Spleen (tissue), 13 donors: ENCODE measurements at places on chromosomes 7 and 10. TPM values are rescaled to one million over a fixed set of nuclear protein-coding genes. Genes with fewer than 3 reads are reported as not detected.

- no peaks in the 10 kb centered on the region for H3K27me3 ChIP-seq
- no peak overlapping the region for H3K4me3 ChIP-seq
- no peaks in the 10 kb centered on the region for H3K36me3 ChIP-seq
- DNase-seq = no peak
- no peaks in the 10 kb centered on the region for H3K4me1 ChIP-seq
These were observed 1042.1 kb downstream of the TYW1 start for GRCh38 chr7:68038621-68039314.

The LIPN gene
- total RNA-seq = 3.6 TPM

- peaks cover 11% of the 10 kb centered on the region for H3K27me3 ChIP-seq
- H3K4me3 ChIP-seq = no peak overlapping the region
- DNase-seq = no peak
- no peak overlapping the region for H3K27ac ChIP-seq
- H3K4me1 ChIP-seq = peaks cover 14% of the 10 kb centered on the region
These were observed 47.7 kb upstream of the MKRN1 start for GRCh38 chr7:140526787-140527664.

- H3K4me1 ChIP-seq = peaks cover 20% of the 10 kb centered on the region
- no peaks in the 10 kb centered on the region for H3K27me3 ChIP-seq
- no peak overlapping the region for H3K4me3 ChIP-seq
These were observed 127.3 kb downstream of the LHPP start for GRCh38 chr10:124588736-124589490.

The EPO gene
- not detected for total RNA-seq

- no peaks in the 10 kb centered on the region for H3K36me3 ChIP-seq
- peak overlapping the region; percentile 61 for H3K4me3 ChIP-seq
- no peaks in the 10 kb centered on the region for H3K27me3 ChIP-seq
- peaks cover 18% of the 10 kb centered on the region for H3K4me1 ChIP-seq
These were observed 707 bp downstream of the PTER start for GRCh38 chr10:16437540-16437894.

- no peaks in the 10 kb centered on the region for H3K4me1 ChIP-seq
- H3K4me3 ChIP-seq = no peak overlapping the region
- no peak for DNase-seq
- peak overlapping the region; percentile 26 for H3K27ac ChIP-seq
These were observed 71.0 kb downstream of the NRP1 start for GRCh38 chr10:33263453-33263852.

DNA sequence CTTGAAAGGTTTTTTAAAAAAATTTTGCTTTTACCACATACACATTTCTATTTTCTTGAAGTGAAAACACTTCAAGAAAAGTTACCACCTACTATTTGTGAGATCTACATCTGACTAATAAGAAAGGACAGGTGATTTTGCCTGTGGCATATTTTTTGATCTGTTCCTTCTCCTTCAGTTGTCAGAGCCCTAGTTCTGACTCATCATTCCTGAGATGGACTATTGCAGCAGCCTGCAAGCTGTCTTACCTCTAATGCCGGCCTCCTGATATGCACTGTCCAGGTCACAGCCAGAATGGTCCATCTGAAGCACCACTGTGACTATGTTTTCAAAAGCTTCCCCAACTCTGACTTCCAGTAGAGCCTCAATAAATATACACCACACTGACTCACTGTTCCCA, 28.2 kb upstream of the ANK3 start:
- no peak for DNase-seq
- no peak overlapping the region for H3K27ac ChIP-seq
- no peaks in the 10 kb centered on the region for H3K27me3 ChIP-seq
- no peaks in the 10 kb centered on the region for H3K36me3 ChIP-seq
- H3K4me3 ChIP-seq = no peak overlapping the region

DNA sequence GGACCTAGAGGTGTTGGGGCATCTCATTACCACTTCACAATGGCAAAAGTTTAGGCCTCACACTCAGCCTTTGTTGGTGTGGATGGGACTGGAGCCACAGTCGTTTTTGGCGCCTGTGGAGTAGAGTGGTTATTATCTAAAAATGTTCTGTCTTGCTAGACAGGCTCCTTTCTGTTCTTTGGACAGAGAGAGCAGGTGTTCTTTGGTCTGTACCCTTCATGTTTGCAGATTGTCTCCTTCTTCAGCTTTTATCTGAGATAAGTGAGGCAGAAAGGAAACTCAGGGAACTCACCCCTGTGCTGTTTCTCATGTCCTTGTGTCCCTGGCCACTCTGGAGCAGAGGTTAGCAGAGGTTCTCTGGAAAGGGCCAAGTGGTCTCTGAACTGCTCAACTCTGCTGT, 103.7 kb downstream of the CCNY start:
- no peaks in the 10 kb centered on the region for H3K36me3 ChIP-seq
- H3K27me3 ChIP-seq = no peaks in the 10 kb centered on the region
- H3K4me3 ChIP-seq = no peak overlapping the region
- DNase-seq = no peak

DNA sequence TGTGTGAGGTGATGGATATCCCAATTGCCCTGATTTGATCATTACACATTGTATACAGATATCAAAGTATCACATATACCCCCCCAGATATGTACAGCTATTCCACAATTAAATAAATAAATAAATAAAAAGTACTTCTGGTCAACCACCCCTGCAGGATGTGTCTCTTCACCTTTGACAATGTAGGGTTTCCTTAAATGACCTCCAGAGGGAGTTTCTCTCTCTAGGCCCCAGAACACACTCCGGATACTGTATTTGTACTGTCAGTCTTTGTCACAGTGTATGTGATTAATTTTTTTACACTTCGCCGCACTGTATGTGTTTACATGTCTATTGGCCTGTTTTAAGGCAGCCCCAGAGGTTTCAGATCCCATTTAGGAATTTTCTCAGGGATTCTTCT, 123.6 kb downstream of the ADCYAP1R1 start:
- H3K4me1 ChIP-seq = no peaks in the 10 kb centered on the region
- no peak overlapping the region for H3K27ac ChIP-seq
- H3K36me3 ChIP-seq = no peaks in the 10 kb centered on the region

The CDC14C gene
- total RNA-seq = not detected

DNA sequence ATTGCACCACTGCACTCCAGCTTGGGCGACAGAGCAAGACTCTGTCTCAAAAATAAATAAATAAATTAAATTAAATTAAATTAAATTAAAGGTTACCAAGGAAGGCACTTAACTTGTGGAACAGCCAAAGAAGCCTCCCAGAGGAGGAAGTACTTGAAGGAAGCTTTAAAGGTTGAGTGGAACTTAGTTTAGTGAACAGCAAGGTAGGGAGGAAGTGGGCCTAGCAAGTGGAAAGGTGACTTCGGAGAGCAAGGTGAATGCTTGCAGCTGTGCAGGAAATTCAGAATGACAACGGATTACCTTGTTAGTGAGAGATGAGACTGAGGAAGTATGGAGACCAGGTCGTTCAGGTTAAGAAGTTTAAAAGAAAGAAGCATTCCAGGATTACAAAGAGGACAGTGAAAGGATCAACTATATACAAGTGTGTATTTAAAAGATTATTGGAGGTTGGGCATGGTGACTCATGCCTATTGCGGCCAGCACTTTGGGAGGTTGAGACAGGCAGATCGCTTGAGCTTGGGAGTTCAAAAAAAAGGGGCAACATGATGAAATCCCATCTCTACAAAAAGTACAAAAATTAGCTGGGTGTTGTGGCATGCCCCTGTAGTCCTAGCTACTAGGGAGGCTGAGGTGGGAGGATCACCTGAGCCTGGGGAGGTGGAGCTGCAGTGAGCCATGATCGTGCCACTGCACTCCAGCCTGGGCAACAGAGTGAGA, 12.8 kb upstream of the RPEL1 start:
- DNase-seq = no peak
- no peaks in the 10 kb centered on the region for H3K4me1 ChIP-seq
- no peak overlapping the region for H3K4me3 ChIP-seq

- no peak for DNase-seq
- no peaks in the 10 kb centered on the region for H3K27me3 ChIP-seq
- peaks cover 30% of the 10 kb centered on the region for H3K4me1 ChIP-seq
- H3K27ac ChIP-seq = no peak overlapping the region
These were observed 25.4 kb downstream of the ANKRD61 start for GRCh38 chr7:6056616-6057015.

DNA sequence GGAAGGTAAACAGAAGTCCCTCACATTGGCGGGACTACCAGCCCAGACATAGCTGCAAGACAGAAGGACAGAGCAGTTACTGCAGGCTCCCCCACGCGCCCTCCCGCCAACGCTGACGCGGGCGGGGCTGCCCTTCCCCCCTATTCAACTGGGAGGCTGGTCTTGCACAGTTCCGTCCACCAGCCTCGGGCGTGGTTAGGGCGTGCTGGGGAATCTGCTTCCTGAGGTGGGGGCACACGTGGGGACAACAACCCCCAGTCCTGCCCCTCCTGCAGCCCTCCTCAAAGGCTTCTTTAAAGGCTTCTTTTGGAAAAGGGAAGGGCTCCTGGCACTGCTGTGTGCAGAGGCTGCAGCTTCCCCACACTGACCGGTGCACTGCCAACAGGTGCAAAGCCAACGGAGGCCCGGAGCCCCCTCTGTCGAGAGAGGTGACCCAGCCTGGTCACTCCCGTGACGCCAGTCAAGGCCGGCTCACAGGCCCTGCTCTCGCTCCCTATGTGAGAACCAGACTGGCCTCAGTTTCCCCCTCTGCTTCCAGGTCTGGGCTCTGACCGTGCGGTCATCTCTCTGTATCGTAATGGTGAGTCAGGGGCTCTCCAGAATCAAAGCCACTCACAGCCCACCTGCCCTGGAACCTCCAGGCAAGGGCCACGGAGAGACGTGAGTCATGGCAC, 126.0 kb downstream of the EBF3 start:
- H3K27ac ChIP-seq = no peak overlapping the region
- no peak overlapping the region for H3K4me3 ChIP-seq
- no peaks in the 10 kb centered on the region for H3K36me3 ChIP-seq
- no peaks in the 10 kb centered on the region for H3K27me3 ChIP-seq
- DNase-seq = no peak

The OR6B1 gene
- not detected for total RNA-seq

The CACNB2 gene
- 0.57 TPM for total RNA-seq

The RINT1 gene
- total RNA-seq = 25.5 TPM

The PSD gene
- 0.59 TPM for total RNA-seq

The PDGFA gene
- total RNA-seq = 18.8 TPM

- no peak overlapping the region for H3K4me3 ChIP-seq
- no peaks in the 10 kb centered on the region for H3K4me1 ChIP-seq
- H3K36me3 ChIP-seq = no peaks in the 10 kb centered on the region
- H3K27me3 ChIP-seq = peaks cover 9% of the 10 kb centered on the region
- peak; percentile 48 for DNase-seq
These were observed 52.5 kb upstream of the LEP start for GRCh38 chr7:128188396-128189230.

DNA sequence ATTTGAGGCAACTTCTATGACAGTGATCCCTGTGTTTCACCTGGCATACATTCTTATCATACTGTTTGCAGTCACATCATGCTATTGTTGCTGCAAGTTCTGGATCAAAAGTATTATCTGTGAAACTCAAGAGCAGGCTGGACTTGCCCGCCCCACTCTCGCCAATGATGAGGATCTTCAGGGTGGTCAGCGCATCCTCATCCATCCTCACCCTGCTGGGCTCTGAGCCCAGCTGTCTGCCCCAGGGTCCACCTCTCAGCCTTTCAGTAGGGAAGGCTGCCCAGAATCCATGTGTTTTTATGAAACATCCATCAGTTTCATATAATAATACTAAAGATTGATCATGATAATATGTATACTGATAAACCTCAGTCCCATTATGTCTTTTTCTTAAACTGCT, 55.4 kb upstream of the KIF5B start:
- H3K4me3 ChIP-seq = no peak overlapping the region
- H3K27me3 ChIP-seq = no peaks in the 10 kb centered on the region
- no peak overlapping the region for H3K27ac ChIP-seq
- no peaks in the 10 kb centered on the region for H3K4me1 ChIP-seq

- no peaks in the 10 kb centered on the region for H3K27me3 ChIP-seq
- no peaks in the 10 kb centered on the region for H3K36me3 ChIP-seq
- H3K27ac ChIP-seq = no peak overlapping the region
- H3K4me1 ChIP-seq = no peaks in the 10 kb centered on the region
These were observed 524.0 kb upstream of the KCND2 start for GRCh38 chr7:119748991-119749390.
